H4 (cell line): ENCODE measurements at places on chromosomes 3 and 15. TPM values are rescaled to one million over a fixed set of nuclear protein-coding genes. Genes with fewer than 3 reads are reported as not detected.

DNA sequence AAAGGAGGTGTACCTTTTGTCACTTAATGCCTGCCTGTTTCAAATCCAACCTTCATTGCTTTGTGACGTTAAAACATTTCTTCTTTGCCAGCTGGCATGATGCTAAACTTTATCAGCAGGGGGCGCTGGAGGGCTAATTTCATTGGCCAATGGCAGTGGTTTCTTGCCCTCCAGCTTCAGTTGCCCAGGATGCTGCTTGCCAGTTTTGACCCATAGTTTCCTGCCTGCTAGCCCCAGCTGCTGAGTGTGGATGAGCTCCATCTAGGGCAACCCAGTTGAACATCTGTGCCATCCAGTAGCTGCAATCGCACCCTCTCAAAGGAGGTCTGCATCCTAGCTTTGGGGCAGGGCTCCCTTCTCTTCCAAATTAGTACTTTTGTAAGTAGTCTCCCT, 22.1 kb downstream of the ACKR2 start:
- DNase-seq, result peak; percentile 59

DNA sequence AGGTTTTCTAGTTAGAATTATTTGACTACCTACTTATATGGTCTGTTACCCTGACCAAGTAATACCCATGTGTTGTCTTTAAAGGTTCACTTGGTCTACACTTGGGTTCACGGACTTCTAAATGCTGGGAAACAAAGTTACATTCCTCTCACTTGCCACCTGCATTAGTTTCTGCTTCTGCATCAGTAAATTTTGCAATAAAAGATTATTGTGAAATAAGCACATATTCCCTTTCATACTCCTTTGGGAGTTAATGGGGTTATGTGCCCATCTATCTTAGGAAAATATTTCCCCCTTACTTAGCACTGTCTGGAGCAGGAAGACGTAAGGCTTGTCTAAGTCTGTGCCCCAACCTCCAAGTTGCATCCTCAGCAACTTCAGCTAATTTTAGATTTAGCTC, 160.7 kb downstream of the FRMD5 start:
- no peak for DNase-seq

DNA sequence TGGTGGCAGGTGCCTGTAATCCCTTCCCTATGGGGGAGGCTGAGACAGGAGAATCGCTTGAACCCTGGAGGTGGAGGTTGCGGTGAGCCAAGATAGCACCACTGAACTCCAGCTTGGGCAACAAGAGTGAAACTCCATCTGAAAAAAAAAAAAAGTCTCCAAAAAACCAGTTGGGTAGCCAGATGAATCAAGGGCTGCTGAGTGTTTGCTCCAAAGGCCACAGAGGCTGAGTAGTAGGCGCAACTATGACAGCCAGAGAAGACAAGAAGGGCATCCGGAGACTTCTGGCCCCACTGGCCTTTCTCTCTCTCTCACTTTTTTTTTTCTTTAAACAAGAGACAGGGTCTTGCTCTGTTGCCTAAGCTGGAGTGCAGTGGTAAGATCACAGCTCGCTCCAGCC, 131.8 kb downstream of the SMAD6 start:
- no peak for DNase-seq

DNA sequence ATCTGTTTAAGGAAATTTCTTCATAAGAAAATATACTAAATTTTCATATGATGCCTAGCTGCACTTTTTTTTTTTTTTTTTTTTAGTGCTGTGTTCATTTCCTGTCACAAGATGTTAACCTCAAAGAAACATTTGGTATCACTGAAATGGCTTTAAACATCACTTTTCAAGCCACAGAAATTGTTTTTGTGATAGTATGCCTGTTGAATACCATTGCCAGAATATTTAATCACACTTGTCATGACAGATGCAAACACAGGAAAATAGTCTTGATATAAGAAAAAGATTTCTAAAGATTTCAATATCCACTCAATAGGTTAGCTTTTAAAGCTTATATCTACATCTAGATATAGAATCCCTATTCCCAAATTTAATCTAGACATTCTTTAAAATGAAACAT, 608.5 kb upstream of the AGTR1 start:
- DNase-seq, result no peak

DNA sequence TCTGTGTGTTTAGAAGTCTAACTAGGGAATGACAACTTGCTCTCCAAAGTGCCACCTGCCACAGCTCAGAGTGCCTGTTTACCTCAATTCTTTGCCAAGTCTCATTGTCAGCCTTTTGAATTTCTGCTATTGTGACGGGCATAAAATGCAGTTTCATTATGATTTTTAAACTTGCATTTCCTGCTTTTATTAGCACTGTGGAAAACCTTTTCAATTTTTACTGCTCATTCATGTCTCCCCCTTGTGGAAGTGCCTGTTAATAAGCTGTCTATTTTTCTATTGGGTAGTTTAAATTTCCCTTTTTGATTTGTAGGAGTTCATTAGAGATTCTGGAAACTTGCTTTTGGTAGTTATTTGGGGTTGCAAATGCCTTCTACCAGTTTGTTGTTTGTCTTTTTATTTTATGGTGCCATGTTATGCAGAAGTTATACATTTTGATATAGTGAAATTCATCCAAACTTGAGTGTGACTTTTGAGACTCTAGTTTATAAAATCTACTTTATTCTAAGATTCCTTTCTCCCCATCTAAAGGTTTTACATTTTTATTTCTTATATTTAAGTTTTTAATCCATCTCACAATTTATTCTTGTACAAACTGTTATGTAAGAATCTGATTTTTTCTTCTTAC, 53.9 kb upstream of the FRMD4B start:
- peak; percentile 38 for DNase-seq

DNA sequence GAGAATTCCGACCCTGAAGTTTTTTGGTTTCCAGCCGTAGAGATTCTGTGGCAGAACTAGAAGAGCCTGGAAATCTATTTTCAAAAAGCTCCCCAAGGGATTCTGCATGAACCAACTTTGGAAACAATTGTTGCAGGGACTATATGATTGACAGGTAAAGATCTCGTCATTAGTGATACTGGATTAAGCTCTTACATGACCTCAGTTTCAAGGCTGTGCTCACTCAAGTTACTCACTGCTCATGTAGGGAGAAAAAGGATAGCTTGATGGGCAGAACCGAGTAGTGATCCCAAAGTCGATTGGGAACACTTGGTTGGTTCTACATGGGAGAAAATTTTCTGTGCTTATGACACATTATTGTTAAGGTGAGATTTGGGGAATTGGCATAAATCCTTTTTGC, 142.3 kb upstream of the RASGRP1 start:
- no peak for DNase-seq

DNA sequence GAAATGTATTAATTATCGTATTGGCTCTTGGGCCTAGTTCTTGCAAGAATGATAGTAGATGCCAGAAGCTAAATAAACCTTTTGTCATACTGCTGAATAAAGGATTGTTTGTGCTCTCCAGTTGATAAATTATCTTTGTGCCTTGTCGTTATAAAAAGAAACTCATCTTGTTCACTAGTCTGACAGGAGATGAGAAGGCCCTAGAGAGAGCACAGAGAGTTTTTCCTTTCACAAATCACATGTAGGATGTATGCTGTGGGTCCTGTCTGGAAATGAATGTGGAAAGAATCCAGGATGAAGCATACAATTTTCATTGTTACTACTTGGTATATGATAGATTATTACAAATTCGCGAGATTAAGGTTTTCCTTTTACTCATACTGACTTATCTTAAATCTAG, 113.0 kb downstream of the NLGN1 start:
- no peak for DNase-seq

DNA sequence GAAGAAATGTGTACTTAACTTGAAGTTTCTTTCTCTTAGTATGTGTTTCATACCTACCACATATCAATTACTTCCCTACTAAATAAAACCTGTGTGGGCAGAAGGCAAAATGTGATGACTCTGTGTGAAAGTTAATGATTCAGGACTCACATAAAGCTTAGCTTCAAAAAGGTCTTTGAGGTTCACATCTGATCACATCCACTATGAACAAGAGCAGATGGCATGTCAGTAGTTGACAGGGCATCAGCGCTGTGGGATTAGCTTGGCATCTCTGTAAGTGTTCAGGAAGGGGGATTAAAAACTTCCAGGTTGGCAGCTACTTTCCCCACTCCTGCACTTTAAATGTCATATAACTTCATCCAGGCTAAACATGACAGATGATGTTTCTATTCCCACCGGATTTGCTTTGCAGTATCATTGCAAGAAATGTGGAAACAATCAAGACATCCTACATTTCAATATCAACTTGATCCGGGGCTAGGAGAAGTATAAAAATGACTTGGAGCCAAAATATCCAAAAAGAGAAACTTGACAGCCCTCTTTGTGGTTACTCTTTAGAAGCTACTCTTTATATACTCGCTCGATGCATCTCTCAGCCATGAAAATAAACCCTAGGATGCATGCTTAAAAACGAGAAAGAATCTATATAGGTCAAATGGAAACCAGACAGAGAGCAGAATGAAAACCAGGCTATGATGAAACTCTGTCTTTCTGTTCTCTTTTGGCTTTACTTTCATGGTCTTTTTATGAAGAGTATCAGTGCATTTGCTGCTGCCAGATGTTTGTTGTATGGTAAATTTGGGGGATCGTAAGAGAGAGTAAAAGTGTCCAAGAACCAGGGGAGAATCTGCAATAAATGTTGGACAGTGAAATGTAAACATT, 273.1 kb upstream of the ALCAM start:
- no peak for DNase-seq

GRCh38 chr3:173663696-173664111, 266.2 kb downstream of the NLGN1 start:
- DNase-seq, result no peak

- no peak for DNase-seq
Observed at GRCh38 chr15:35630985-35631384, 85.0 kb upstream of the DPH6 start.

DNA sequence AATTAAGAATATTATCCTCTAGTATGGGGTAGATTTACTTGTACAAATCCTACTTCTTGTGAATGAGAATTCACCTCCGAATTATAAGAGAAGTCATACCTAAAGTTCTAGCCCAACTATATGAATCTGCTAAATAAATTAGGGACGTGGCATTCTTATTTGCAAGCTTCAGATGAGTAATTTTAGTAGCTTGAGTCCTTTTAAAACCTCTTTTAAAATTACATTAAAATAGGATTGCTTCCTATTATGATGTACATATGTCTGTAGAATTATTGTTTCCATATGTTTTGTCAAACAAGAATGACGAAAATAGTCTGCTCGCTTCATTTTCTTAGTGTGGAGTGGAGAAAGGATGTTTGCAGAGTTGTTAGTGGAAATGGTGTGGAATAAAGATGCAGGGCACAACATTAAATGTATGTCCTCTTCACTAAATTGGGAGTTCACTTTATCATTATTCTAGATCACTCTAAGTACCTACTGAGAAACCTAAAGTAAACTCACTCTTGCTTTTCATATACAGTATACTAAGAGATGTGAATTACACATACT, 59.4 kb downstream of the CMSS1 start:
- no peak for DNase-seq

GRCh38 chr15:97076011-97076410, 745.5 kb downstream of the NR2F2 start:
- DNase-seq, result no peak

GRCh38 chr3:193832833-193833413, 239.9 kb downstream of the OPA1 start:
- DNase-seq, result no peak

GRCh38 chr3:9231006-9231405, 18.4 kb downstream of the SRGAP3 start:
- DNase-seq, result no peak

DNA sequence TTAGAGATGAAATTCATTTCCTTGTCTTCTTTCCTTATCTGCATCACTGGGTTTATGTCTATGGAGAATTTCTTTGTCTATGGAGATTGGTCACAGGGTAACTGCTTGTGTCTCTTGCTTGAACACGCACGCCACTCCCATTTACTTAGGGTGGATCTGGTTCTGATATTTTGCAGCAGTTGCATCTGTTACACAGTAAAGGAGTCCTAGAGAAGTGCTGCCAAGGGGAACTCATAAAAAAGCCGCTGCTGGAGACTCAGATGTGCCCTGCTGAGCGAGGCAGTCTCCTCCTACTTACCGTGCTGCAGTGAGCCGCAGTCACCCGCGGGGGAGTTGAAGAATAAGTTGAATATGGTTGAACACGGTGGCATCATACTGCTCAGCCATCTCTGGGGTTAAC, 105.2 kb upstream of the KLHL25 start:
- no peak for DNase-seq

DNA sequence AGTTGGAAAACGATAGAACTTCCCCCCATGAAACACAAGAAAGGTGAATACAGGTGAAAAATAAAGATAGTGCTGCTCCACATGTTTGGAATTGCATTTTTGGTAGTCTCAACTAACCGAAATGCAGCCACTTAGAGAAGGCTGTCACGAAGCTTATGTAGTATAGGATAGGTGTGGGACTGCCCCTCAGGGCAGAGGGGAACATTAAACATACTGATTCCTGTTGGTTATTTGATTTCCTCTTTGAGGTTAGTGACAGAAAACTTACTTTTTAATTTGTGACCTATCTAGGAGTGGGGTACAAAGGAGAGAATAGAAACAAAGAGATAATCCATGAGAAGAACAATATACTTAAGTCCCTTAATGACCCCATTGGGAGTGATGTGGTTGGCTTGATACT, 85.8 kb upstream of the SATB1 start:
- DNase-seq, result no peak

- DNase-seq, result no peak
Observed at GRCh38 chr15:60496853-60497252, 17.9 kb upstream of the ICE2 start.

DNA sequence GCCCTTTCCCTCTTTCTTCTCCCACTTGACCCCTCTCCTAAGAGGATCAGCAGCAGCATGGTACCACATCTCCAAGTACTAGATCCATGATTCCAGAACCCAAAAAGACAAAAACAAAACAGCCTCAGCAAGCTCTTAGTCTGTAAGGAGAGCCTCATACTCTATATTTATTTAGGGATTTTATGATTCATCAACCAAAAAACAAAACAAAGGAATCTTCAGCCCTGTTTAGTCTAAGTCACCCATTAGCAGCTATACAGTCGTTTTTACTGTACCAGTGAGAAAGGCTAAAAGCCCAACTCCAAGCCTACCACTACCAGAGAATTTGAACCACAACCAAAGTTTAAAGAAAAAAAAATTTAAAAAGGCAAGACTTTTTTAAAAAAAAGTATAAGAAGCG, 1020.3 kb upstream of the CADM2 start:
- DNase-seq, result no peak

DNA sequence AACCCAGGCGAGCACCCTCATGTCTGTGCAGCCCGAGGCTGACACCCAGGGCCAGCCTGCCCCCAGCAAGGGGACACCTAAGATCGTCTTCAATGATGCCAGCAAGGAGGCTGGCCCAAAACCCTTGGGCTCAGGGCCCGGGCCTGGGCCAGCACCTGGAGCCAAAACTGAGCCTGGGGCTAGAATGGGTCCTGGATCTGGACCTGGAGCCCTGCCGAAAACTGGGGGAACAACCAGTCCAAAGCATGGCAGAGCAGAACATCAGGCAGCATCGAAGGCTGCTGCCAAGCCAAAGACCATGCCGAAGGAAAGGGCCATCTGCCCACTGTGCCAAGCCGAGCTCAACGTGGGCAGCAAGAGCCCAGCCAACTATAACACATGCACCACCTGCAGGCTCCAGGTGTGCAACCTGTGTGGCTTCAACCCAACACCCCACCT, 31.4 kb upstream of the APEH start:
- DNase-seq, result no peak

- DNase-seq, result no peak
Observed at GRCh38 chr3:128083396-128083795, 31.2 kb downstream of the SEC61A1 start.

The KCNMB3 gene
- total RNA-seq, result 0.02 and 0.62 TPM in 2 replicates

The TRNT1 gene
- total RNA-seq, result 16.9 and 23.6 TPM in 2 replicates

The CILP gene
- 0.02 and 0.10 TPM in 2 replicates for total RNA-seq

The CFAP100 gene
- total RNA-seq, result not detected in 2 replicates

The C3orf52 gene
- total RNA-seq, result 2.0 and 3.0 TPM in 2 replicates

The STRA6 gene
- total RNA-seq, result 12.9 and 16.8 TPM in 2 replicates

The FBXW12 gene
- 0.08 TPM in 1 of 2 replicates, not detected in the other for total RNA-seq

The WNT7A gene
- not detected in 2 replicates for total RNA-seq

The PIERCE2 gene
- 1.3 and 6.5 TPM in 2 replicates for total RNA-seq
